Activated CD8-positive, alpha-beta memory T cell treated with anti-CD3 and anti-CD28 coated beads, Interleukin-2, amount 50 U/mL, for 48 hours (primary cell): ENCODE measurements at places on chromosomes 4 and X.

GRCh38 chr4:16721613-16722291, 176.7 kb downstream of the LDB2 start:
- no peak for DNase-seq

- DNase-seq = no peak
These were observed 25.7 kb downstream of the MAPK10 start for GRCh38 chr4:86334020-86334750.

DNA sequence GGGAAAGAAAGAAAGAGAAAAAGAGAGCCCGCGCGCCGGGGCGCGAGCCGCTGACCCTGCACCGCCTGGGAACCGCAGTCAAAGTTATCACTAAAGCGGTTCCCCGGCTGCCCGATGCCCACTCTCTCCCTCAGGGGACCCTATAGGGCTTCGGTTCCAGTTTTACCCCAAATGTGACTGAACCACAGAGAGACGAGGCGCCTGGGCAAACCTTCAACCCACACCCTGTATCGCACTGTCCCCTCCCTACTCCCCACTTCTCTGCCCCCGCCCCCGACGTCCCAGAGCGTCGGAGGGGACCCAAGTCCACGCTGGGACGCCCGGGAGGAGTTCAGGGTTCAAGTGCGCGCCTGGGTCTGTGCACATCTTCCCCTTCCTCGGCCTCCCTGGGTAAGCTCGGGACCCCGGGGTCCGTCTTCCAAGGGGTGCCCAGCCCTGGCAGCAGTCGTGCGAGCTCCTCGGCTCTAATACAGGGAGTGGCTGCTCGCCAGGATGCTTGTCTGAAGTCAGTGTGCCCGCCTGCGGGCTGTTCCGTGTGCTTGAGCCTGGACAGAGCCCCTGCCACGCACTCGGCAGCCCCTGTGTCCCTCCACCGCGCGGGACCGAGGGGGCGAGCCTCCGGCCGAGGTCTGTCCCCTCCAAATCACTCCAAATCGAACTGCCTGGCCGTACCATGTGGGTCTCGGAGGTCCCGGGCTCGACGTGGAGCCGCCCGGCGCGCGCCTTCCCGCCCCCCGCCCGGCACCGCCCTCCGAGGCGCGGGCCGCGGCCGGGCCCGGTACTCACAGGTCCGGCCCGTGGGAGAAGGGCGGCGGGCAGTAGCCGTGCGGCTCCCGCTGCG, 960 bp downstream of the TRPC3 start:
- DNase-seq = peak; percentile 67

DNA sequence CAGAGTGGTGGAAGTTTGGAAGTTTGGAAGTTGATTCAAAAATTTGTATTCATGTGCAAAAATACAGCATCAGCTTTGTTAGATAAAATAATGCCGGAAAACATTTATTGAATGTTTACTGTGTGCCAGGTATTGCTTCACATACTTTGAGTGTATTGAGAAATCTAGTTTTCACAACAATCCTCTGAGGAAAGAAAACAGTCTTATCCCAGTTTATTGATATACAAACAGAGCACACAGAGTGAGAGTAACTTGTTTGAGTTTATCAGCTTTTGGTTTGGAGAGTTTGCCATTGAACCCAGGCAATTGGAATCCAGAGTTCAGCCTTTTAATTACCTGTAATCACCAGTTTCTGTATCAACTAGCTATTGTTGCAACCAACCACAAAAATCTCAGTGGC, 127.2 kb upstream of the RPS6KA3 start:
- DNase-seq = no peak

DNA sequence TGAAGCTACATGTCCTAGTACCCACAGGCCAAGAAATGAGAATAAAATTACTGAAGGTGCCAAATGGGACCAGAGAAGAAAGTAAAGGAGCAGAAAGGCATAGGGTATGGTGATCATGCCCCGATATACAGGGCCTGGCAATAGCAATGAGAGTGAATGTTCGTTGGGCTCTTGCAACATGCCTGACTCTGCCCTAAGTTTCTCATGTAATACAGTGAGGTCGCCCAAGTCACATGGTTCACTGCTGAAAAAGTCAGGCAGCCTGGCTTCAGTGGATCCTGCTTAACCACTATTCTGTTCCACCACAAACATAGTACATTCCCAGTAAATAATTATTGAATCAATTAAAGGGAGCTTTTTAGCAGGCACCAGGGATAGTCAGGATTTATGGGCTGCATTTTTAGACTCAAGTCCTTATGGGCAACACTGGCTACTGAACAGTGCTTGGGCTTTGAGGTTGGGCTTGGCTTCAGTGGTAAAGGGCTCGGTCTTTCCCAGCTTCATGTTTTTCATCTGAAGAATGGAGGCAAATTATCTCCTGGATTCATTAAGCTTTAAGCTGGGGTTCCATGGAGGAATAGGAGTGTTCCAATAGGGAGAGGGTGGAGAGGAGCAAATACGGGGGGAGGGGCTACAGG, 67.1 kb upstream of the ZNF518B start:
- DNase-seq = no peak

DNA sequence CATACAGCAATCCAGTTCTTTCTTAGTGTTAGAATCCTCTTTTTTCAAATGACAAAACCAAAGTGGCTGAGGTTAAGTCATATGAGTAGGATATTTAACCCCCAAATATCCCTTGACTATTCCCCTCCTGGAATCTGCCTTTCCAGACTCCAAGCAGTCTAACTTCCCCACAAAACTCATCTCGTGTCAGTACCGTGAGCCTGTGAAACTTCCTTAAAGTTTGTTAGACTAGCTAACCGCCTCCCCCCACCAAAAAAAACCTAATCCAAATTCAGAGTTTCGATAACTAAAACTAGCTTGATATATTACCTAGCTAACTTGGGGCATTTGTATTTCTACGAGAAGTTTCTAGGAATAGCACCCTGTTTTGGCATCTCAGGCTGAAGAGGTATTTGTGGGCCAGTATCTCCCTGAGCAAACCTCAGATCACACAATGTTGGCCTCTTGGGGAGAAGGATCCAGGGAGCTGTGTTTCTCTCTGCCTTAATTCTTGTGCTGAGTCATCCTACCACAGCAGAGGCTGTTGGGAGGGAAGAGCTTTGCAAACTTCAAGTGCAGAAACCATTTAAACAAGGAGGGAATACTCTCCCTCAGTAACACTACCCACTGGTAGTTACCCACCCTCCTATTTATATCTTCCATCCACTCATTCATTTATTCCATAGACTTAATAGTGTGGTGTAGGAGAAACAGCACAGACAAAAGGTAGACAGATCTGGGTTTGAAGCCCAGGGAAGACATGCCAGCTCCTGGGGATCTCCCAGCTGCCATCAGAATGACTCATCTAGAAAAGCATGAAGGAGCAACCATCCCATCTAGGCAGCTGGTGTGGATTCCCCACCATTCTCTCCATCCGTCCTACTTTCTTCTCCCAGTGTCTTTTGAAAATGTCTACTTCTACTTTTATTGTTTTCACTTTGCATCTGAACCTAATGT, 39.3 kb upstream of the TXK start:
- DNase-seq = no peak
